ENCODE measurements at places on chromosomes 1 and 21.

GRCh38 chr21:41176846-41177245 lies 8.9 kb downstream of the BACE2 start:
- DNase-seq = no peak

GRCh38 chr1:231190456-231190855 lies 28.6 kb downstream of the TRIM67 start:
- no peak for DNase-seq

GRCh38 chr1:162191396-162192305 lies 122.2 kb downstream of the NOS1AP start:
- no peak for DNase-seq

- no peak for DNase-seq
These were observed 231.7 kb upstream of the B3GALT2 start for GRCh38 chr1:193417945-193418744.

DNA sequence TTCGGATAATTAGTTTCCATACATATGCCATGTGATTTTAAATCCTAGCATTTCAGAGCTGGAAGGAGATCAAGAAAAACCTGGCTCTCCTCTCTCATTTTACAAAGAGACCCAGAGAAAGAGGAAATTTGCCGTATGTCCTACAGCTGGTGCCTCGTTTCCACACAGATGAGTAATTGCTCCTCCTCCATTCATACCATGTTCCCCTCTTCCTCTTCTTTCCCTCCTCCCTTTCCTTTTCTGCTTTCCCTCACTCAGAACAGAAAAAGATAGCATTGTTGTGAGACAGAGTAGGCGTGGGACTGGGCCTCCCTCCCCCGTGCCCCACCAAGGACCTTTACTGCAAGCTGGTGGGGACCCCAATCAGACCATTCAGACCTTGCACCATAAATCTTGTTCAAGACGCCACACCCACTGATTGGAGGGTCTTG lies 13.7 kb upstream of the SLC44A3 start:
- DNase-seq = no peak

DNA sequence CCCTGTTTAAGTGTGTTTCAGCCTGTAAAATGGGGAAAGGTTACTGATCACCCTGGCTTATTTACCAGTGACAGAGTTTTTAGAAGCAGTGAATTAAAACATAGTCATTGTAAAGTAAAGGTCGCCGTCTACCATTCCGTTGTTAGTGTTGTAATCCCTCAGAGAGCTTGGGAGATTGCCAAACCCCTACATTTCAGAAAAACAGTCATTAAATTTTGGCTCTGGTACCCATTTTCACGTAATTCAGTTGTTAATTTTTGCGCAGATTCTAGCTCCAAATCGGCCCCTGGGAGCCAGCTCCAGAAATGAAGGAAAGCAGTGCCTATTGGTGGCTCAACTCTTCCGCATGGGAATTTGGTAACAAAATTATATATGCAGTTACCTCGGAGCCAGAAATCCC lies 127.7 kb upstream of the AJAP1 start:
- DNase-seq = no peak

All from endodermal cell (in vitro differentiated cells).